ENCODE measurements at places on chromosomes 3 and 15.

- DNase-seq: no peak
Measured at GRCh38 chr15:89359471-89360293, 25.1 kb upstream of the POLG start.

DNA sequence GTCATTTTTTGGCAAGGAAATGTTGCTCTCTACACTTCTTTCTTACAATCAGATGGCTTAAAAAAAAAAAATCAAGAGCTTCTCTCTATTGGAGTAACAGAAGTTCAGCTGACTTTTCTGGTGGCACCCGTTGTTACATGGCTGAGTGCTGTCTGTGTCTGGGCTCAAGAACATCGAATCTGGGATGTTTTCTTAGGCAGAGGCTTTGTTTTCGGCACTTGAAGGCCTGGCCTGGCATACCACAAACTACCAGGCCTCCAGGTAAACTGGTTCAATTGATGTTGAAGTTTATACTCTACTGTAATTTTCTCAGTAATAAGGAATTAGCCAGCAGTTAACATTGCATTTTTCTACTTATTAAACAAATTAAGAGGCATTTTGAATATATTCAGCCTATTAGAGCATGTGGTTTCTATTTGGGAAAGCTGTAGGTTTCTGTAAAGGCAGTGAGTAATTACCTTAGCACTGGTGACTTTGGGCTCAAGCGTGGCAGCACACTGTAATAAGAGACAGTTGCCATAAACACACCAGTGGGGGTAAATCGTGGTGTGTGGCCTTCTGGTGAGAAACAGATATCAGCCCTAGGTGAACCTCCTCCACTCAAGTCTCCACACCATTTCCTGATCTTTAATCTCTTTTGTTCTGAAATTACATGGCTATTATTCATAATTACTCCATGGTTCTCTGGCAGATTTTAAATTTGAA lies 544.7 kb downstream of the MECOM start:
- DNase-seq: no peak

DNA sequence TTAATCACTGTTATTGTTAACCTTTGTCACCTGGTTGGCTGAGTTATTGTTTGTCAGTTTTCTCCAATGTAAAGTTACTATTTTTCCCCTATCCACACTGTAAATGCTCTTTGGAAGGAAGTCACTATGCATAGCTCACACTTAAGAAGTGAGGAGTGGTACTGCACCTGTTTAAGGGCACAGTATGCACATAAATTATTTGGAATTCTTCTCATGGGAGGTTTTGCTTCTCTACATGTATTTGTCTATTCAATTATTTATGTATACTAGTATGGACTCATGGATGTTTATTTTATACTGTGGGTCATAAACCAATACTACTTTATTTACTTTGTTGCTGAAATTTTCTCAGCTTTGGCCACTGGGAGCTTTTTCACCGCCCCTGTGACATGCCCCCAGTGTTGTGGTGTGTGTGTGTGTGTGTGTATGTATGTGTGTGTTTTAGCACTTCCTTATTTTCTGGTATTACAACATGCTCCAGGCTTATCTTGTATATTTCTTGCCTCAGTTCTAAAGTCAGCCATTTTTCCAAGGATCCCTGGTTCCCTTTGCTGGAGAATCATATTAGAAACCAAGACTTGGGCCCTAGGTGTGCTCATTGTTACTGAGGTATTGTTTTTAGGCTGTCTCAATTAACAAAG lies 290.5 kb downstream of the KBTBD8 start:
- DNase-seq: no peak

DNA sequence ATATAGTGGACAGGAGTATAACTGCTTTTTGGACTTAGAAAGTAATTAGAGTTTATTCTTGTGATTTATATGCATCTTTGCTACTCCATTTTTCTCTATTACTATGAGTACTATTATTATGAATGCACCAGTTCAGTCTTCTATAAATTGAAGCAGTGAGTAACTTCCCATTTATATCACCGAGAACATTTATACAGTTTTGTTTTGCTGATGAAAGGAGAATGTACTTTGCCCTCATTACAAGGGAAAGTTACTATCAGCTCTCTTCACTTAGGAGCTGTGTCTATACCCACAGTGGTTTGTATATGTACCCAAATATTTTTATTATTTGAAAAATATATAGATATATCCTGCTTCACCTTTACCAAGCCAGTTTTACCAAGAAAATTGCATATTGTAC lies 5.7 kb downstream of the KBTBD12 start:
- DNase-seq: no peak

DNA sequence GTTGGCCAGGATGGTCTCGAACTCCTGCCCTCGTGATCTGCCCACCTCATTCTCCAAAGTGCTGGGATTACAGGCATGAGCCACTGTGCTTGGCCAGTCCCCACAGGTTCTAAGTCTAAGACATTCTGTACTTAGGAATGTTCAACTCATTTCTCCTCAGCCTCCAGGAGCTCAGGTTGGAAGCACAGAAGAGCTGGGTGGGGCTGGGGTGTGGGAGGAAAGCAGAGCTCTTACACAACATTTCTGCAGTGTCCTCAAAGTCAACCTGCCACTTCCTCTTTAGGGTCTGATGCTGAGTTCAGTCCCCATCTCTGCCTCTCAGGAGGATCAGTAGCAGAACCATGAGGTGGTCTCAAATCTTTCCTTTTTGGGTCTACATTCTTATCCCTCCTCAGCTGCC lies 75.5 kb downstream of the MRPL46 start:
- DNase-seq: no peak

DNA sequence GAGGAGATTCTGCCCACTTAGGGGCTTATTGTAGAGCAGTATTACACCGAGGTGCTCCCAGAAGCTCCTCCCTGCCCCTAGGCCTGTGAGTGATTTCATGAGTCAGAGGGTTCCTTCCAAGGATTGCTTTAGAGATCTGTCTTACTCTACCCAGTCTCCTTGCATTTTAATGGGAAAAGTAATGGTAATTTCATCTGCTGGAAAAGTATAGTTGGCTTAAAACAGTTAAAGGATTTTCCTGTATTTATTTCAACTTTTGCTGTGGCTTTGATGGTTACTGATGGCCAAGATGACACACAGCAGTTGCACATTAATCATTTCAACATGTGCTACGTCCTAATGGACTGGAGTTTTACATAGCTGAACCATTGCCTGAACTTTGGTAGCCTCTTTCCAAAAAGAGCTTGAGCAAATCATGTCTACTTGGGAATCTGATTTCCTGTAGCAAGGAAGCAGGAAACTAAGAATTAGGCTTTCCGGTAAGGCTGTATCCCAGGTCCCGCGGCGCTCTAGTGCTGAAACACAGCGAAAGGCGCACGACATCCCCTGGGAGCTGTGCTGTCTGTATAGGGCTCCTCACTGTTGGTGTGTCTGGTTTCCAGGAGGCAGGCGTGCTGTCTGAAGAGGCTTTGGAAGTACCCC lies 9.2 kb upstream of the PGPEP1L start:
- DNase-seq: no peak

- DNase-seq: no peak
Measured at GRCh38 chr3:123755085-123755484, 129.0 kb downstream of the MYLK start.

DNA sequence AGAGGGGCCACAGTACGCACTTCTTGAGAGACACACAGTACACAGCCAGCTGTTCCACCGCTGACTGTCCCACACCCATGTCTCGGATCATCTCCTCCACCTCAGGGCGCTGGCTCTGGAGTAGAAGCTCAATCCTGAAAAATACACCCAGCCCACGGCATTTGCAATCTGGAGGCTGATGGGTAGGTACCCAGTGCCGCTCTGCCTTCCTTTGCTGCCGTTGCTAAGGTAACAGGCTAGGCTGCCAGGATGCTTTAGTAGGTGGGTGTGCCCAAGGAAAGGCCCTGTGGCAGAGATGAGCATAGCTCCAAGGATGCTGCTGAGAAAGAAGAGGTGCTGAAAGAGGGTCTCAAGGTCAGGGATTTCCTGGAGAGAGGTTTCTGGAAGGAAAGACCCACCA lies 14.6 kb downstream of the TRAIP start:
- DNase-seq: no peak

- no peak for DNase-seq
Measured at GRCh38 chr3:1026395-1026794, 66.4 kb upstream of the CNTN6 start.

- DNase-seq: no peak
Measured at GRCh38 chr3:66073464-66074141, 34.9 kb upstream of the MAGI1 start.

- no peak for DNase-seq
Measured at GRCh38 chr3:127394984-127395662, 107.3 kb upstream of the PRR20G start.

DNA sequence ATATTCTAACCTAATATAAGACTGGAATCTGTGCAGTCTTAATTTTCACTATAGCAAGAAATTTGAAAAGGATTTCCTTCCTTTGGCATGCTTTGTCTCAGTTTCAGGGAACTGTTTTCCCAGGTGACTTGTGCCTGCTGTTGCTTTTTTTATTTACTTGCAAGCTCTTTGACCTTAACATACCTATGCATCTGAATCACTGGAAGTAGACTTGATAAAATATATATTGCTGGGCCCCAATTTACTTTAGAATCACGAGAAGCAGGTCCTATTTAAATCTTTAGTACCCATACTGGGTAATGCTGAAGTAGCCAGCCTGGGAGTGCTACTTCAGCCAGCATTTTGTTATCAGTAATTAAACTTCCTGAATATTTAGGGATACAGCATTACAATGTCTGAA lies 257.9 kb upstream of the ALCAM start:
- DNase-seq: no peak

DNA sequence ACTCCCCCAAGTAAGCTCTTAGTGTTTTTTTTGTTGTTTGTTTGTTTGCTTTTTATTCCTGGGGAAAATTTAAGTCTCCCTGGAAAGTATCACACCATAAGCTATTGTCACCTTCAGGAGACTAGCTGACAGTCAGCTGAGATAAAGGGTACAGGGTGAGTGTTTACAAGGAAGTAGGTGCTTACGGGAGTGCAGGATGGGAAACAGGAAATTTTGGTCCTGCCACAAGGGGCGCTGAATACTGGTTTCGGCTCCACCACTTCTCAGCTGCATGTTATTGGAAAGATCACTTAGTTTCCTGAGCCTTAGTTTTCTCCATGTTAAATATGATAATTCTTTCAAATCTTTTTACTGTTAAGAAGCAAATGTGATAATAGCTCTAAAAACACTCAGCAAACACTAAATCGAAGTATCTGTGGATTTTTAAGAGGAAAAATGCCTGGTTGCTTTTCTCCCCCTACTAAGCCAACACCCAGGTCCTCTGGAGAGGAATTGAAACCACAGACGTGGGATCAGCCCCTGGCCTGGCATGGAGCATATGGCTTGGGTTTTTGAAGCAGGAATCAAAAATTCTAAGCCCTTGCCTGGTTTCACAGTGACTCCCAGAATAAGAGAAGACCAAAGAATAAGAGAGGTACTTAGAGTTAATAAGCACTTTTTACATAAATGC lies 90.7 kb downstream of the SCN11A start:
- DNase-seq: no peak

- no peak for DNase-seq
Measured at GRCh38 chr15:36978126-36978525, 122.2 kb downstream of the MEIS2 start.

DNA sequence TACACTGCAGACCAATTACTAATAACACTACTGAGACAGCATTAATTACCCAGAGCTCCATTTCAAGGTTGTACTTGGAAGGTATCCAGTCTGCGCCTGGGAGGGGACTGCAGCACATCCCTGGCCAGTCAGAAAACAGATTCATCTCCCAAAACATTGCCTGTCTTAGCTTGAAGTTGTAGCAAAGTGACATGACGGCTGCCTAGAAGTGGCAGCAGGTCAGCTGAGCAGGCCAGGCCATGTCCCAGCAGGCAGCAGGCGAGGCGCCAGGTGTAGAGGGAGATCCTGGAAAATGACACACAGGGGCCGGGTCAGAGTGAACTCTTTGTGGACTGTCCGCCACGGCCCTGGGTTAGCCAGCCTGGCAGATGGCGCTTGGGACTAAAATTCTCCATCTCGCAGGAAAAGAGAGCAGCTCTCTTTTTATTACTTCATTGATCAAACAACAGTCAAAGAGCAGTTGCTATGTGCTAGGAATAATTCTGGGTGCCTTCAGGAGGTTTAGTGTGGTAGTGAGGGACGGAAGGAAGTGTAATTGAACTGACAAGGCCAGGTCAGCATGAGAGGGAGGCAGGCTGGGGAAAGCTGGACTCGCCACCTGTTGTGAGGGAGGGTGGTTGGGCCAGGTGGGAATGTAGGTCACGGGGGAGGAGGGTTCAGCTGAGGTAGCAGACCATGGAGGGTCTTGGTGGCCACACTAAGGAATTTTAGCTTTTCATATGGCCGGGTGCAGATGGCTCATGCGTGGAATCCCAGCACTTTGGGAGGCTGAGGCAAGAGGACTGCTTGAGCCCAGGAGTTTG lies 1.3 kb upstream of the MAP6D1 start:
- no peak for DNase-seq

DNA sequence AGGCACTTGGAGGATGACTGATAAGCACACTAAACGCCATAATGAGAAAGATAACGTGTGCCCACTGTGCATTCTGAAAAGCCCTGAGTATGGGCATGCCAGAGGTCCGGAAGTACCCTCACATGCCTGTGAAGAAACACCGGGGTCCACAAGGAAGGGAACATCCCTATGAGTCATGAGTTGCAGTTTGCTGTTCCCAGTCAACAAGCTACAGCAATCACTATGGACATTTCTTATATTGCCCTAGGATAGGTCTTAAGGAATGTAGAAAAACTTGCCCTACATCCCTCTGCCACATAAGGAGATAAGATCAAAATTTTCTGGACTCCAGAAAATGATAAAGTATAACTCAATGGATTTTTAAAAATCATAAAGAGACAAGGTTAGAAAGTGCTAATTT lies 9.9 kb downstream of the MB21D2 start:
- no peak for DNase-seq

GRCh38 chr3:129245141-129245540 lies 4.3 kb upstream of the COPG1 start:
- no peak for DNase-seq

GRCh38 chr3:132675408-132675807 lies 15.3 kb downstream of the UBA5 start:
- DNase-seq: no peak

DNA sequence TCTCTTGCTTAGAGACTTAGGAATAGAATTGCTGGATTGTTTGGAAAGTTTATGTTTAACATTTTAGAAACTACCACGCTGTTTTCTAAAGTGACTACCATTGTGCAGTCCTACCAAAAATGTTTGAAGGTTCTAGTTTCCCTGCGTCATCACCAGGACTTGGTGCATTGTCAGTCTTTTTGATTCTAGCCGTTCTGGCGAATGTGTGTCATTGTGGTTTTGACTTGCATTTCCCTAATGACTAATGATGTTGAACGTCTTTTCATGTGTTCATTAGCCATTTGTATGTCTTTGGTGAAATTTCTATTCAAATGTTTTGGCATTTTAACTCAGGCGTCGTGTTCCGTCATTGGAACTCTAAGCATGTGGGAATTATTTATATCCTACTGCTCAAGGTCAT lies 58.0 kb downstream of the CHD2 start:
- DNase-seq: no peak
